Activated CD8-positive, alpha-beta memory T cell treated with anti-CD3 and anti-CD28 coated beads, Interleukin-2, amount 10 ng/mL, durations not matched to agents 7 days and 5 days (primary cell): ENCODE measurements at places on chromosomes 13 and 19. TPM values are rescaled to one million over a fixed set of nuclear protein-coding genes. Genes with fewer than 3 reads are reported as not detected.

TBC1D17 gene
- total RNA-seq: 39.3 TPM

TNFRSF19 gene
- total RNA-seq: 0.28 TPM

PALM3 gene
- not detected for total RNA-seq

IZUMO2 gene
- total RNA-seq: not detected

ZNF888 gene
- total RNA-seq: 4.6 TPM

CSNK1G2 gene
- total RNA-seq: 114 TPM

PLK5 gene
- not detected for total RNA-seq

SYMPK gene
- 125 TPM for total RNA-seq

TOMM40 gene
- 66.9 TPM for total RNA-seq

CBY2 gene
- not detected for total RNA-seq

CCDC159 gene
- total RNA-seq: 16.1 TPM

ONECUT3 gene
- total RNA-seq: not detected

FGF21 gene
- total RNA-seq: not detected

B3GNT8 gene
- total RNA-seq: 3.2 TPM

NOP53 gene
- 227 TPM for total RNA-seq

SKA3 gene
- 39.6 TPM for total RNA-seq
